ENCODE measurements at places on chromosomes 4 and X. TPM values are rescaled to one million over a fixed set of nuclear protein-coding genes. Genes with fewer than 3 reads are reported as not detected.

GRCh38 chrX:46130247-46130646, 415.0 kb downstream of the ZNF674 start:
- DNase-seq, result no peak
- H3K4me3 ChIP-seq, result no peak overlapping the region
- no peak overlapping the region for H3K27ac ChIP-seq
- H3K27me3 ChIP-seq, result no peaks in the 10 kb centered on the region

GRCh38 chr4:60884587-60884986, 315.5 kb upstream of the ADGRL3 start:
- H3K27me3 ChIP-seq, result no peaks in the 10 kb centered on the region
- no peaks in the 10 kb centered on the region for H3K36me3 ChIP-seq
- no peak overlapping the region for H3K27ac ChIP-seq
- no peak overlapping the region for H3K4me3 ChIP-seq
- DNase-seq, result no peak

- DNase-seq, result no peak
- H3K36me3 ChIP-seq, result no peaks in the 10 kb centered on the region
- no peaks in the 10 kb centered on the region for H3K27me3 ChIP-seq
Observed at GRCh38 chrX:34917146-34917545, 25.4 kb upstream of the FAM47B start.

- H3K27me3 ChIP-seq, result no peaks in the 10 kb centered on the region
- H3K4me3 ChIP-seq, result no peak overlapping the region
- no peaks in the 10 kb centered on the region for H3K36me3 ChIP-seq
Observed at GRCh38 chr4:127506283-127506682, 126.5 kb upstream of the INTU start.

- H3K4me3 ChIP-seq, result peak overlapping the region; percentile 76
- peaks cover 13% of the 10 kb centered on the region for H3K4me1 ChIP-seq
- DNase-seq, result peak; percentile 98
- peak overlapping the region; percentile 85 for H3K27ac ChIP-seq
- H3K36me3 ChIP-seq, result peaks cover 28% of the 10 kb centered on the region
Observed at GRCh38 chr4:139295206-139295941, 5.9 kb upstream of the NAA15 start.

DNA sequence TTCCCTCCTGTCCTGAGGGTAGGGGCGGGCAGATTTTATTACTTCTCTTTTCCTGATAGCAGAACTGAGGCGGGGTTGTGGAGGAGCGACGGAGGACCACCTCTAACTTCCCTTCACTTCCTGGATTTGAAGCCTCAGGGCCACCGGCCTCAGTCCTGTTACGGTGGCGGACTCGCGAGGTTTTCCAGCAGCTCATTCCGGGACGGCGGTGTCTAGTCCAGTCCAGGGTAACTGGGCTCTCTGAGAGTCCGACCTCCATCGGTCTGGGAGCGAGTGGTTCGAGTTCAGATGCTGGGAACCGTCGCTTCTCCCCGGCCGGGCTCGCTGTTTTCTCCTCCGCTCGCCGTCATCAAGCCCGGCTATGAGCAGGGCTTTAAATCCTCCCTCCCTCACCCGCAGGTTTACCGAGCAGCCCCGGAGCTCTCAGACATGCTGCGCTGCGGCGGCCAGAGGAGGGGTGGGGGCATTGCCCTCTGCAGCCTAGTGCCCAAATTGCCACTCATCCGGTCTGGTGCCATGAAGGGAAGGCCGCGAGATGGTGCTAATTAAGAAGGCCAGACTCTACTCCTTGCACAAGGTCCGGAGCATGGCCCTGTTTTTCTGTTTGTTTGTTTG, 23.3 kb downstream of the HAND2 start:
- peak overlapping the region; percentile 82 for H3K4me3 ChIP-seq
- peaks cover 42% of the 10 kb centered on the region for H3K4me1 ChIP-seq
- no peaks in the 10 kb centered on the region for H3K36me3 ChIP-seq
- H3K27me3 ChIP-seq, result peaks cover 88% of the 10 kb centered on the region

GRCh38 chr4:8851321-8852117, 20.1 kb downstream of the HMX1 start:
- no peak overlapping the region for H3K27ac ChIP-seq
- no peaks in the 10 kb centered on the region for H3K36me3 ChIP-seq
- peaks cover under 1% of the 10 kb centered on the region for H3K4me1 ChIP-seq
- H3K27me3 ChIP-seq, result peaks cover 4% of the 10 kb centered on the region
- no peak for DNase-seq

- H3K27ac ChIP-seq, result peak within 1 kb of the TSS; percentile 93
- H3K27me3 ChIP-seq, result peaks cover 5% of the 10 kb centered on the region
- peak; percentile 58 for DNase-seq
- no peaks in the 10 kb centered on the region for H3K36me3 ChIP-seq
Observed at GRCh38 chr4:80072744-80073472, at the start of gene ANTXR2. TSS of gene ANTXR2 (minus strand) at chr4:80073229. CDS start at chr4:80072560, 669 bp downstream.

- DNase-seq, result no peak
- no peaks in the 10 kb centered on the region for H3K36me3 ChIP-seq
- peaks cover 2% of the 10 kb centered on the region for H3K27me3 ChIP-seq
- H3K27ac ChIP-seq, result no peak overlapping the region
Observed at GRCh38 chrX:66408507-66408906, 230.4 kb downstream of the EDA2R start.

DNA sequence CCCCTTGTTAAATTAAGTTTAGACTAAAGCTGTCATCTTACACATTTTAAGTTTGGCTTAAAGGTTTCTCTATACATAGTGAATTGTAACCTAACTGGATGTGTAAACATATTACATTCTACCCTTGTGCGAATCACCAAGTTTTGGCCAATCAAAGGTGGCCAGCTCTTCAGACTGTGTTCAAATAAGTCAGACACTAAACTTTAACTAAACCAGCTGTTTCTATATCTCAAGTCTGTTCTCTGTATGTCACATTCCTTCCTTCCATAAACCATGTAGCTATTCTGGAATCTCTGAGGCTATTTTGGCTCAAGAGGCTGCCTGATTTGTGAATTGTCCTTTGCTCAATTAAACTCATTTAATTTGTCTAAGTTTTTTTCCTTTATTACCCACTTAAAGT, 6.7 kb downstream of the SULT1B1 start:
- no peak for DNase-seq
- no peaks in the 10 kb centered on the region for H3K27me3 ChIP-seq
- H3K27ac ChIP-seq, result no peak overlapping the region
- H3K36me3 ChIP-seq, result no peaks in the 10 kb centered on the region

DNA sequence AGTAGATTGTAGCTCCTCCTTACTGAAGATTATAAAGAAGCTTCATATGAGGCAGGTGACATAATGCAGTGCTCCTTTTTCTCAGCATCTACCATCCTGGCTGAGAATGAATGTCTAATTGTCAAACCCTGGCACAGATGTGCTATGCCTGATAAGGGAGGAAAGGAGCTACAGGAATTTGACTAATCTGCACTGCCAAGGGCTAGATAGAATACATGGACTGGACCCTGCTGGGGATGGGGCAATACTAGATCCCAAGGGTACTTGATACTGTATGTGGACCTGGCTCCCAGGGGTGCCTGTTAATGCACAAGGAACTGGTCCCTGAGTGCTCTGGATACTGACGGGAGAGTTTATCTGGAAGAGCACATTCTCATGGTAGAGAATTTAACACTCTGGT, 362.2 kb upstream of the EMCN start:
- H3K36me3 ChIP-seq, result no peaks in the 10 kb centered on the region
- H3K4me3 ChIP-seq, result no peak overlapping the region
- no peaks in the 10 kb centered on the region for H3K27me3 ChIP-seq
- no peaks in the 10 kb centered on the region for H3K4me1 ChIP-seq
- no peak overlapping the region for H3K27ac ChIP-seq
- no peak for DNase-seq

DNA sequence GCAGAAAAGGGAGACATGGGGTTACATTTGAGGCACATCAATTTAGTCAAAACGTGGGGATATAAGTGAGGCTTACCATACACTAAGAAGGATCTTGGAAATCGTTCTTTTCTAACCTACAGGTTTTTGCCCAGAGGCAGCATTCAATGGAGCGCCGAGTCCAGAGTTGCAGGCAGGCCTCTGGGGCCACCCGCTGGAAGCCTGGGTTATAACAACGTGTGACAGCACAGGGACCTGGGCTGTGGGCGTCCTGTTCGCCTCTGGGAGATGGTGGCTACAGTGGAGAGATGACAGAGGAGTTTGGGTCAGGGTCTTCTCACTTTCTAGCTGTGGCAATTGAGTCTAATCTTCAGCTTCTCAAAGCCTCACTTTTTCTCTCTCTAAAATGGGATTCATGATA, 53.9 kb downstream of the ENPP6 start:
- H3K36me3 ChIP-seq, result no peaks in the 10 kb centered on the region
- H3K4me3 ChIP-seq, result no peak overlapping the region
- no peaks in the 10 kb centered on the region for H3K27me3 ChIP-seq
- no peaks in the 10 kb centered on the region for H3K4me1 ChIP-seq
- DNase-seq, result no peak

GRCh38 chrX:51776851-51777250, 33.6 kb downstream of the GSPT2 start:
- H3K27ac ChIP-seq, result no peak overlapping the region
- H3K4me3 ChIP-seq, result no peak overlapping the region
- no peaks in the 10 kb centered on the region for H3K4me1 ChIP-seq
- DNase-seq, result no peak

DNA sequence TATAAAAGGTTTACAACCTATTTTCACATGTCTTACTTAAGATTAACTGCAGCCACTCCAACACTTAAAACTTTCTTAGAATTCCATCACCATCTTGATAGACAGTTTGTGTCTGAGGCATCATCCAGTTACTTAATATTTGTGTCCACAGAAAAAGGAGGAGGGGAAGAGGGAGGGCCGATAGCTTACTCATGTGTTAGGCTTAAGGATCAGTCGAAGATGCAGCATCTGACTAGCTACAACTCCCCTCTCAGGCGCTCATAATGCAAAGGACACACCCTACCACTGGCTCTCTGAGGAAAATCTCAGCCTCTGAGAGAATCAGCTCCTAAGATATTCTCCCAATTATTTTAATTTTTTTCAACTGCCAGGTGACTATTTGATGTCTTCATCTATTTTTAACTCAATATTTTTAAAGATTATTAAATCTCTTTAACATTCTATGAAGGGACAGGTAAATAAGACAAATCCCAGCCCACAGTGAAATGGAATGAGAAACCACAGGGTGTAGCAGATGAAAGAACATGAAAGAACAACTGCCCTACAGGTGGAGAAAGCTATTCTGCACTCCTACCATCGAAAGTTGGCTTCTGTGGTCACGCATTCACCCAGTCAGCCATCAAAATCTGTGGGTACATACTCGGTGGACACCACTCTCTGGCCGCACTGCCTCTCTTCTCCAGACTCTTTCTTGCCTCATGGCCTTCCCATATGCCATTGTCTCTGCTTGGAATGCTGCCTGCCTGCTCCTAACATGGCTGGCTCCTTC, 48.0 kb downstream of the ARAP2 start:
- H3K27me3 ChIP-seq, result no peaks in the 10 kb centered on the region
- DNase-seq, result no peak
- peaks cover 19% of the 10 kb centered on the region for H3K36me3 ChIP-seq
- peaks cover 10% of the 10 kb centered on the region for H3K4me1 ChIP-seq
- H3K27ac ChIP-seq, result no peak overlapping the region
- H3K4me3 ChIP-seq, result no peak overlapping the region

DNA sequence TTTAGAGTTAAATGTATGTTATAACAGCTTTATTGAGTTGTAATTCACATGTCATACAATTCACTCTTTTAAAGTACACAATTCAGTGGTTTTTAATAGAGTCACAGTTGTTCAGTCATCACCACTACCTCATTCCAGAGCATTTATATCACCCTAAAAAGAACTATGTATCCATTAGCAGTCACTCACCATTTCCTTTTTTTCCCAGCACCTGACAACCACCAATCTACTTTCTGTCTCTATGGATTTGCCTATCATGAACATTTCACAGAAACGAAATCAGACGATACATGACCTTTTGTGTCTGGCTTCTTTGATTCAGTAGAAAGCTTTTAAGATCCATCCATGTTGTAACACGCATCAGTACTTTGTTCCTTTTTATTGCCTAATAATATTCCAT, 52.9 kb upstream of the FRAS1 start:
- no peaks in the 10 kb centered on the region for H3K36me3 ChIP-seq
- H3K27ac ChIP-seq, result no peak overlapping the region
- no peak overlapping the region for H3K4me3 ChIP-seq
- DNase-seq, result no peak
- H3K27me3 ChIP-seq, result no peaks in the 10 kb centered on the region

- no peak overlapping the region for H3K27ac ChIP-seq
- no peak overlapping the region for H3K4me3 ChIP-seq
Observed at GRCh38 chr4:181796502-181796901, 446.7 kb upstream of the TENM3 start.

DNA sequence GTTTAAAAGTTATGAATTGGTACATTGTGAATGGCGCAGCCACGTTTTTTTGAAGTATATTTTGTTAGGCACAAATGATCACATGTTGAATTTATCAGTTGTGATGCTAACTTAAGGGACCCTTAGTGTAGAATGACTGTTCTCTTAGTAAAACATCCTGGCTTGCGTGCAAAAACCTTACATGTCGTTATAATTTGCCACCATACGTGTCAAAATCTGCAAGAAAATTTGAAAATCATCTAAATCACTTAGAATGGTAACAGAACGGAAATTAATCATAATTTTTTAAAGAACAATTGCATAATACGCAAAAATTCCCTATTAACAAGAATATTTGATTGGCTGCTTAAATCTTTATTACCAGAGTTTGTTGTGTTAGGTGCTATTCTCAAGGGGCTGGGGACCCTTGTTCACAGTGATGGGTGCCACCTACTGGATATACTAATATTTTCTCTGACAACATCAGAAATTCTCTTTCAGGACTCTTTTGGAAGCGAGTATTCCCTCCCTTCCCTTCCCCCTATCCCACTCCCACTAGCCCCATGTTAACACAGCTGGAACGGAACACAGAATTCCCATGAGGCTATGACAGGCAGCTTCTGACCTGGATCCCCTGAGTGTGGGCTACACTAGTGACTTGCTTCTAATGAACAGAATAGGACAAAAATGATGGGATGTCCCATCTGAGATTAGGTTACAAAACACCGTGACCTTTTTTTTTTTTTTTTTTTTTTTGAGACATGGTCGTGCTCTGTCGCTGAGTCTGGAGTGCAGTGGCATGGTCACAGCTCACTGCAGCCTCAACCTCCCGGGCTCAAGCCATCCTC, 71.8 kb downstream of the SUPT20HL2 start:
- H3K4me1 ChIP-seq, result no peaks in the 10 kb centered on the region
- H3K27me3 ChIP-seq, result no peaks in the 10 kb centered on the region
- H3K36me3 ChIP-seq, result no peaks in the 10 kb centered on the region

Gene BEX3
- 27.7 TPM for total RNA-seq

Gene MSN
- total RNA-seq, result 348 TPM

Gene SPIN4
- total RNA-seq, result 1.2 TPM

Gene WAS
- total RNA-seq, result 118 TPM

Gene POU3F4
- not detected for total RNA-seq

Gene CCDC158
- not detected for total RNA-seq
